ENCODE measurements at places on chromosomes 2 and 18.

- no peak for DNase-seq
These were observed 142.5 kb upstream of the L3MBTL4 start for GRCh38 chr18:6557057-6557769.

DNA sequence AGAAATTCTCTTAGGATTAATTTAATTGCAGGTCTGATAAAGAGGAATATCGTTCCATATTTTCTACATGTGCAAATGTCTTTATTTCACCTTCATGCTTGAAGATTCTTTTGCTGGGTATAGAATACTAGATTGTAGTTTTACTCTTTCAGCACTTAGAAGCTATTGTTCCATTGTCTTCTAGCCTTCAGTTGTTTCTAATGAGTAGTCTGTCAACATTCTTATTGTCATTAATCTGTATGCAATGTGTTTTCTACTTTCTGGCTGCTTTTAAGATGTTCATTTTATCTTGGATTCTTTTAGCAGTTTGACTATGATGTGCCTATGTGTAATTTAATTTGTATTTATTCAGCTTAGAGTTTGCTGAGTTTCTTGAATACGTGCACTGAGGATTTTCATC, 64.3 kb upstream of the ZNF385B start:
- no peak for DNase-seq

DNA sequence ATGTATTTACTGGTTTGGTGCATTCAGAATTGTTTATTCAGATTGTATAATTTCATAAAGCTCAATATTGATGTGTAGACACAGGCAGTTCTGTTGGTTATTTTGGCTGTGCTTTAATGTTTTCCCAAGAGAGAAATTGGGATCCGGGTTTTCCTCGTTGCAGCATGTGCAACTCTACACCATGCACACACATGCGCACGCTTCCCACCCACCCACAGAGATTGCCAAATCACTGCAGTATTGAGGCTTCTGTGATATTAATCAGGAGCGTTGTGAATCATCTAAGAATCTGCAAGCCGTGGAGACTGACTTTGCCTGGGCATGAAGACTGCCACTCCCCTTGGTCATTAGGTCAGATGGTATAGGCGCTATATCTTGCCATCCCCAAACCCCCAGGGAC, 571.5 kb downstream of the SLC4A3 start:
- no peak for DNase-seq

- no peak for DNase-seq
These were observed 481.3 kb downstream of the PIK3C3 start for GRCh38 chr18:42436222-42436765.

DNA sequence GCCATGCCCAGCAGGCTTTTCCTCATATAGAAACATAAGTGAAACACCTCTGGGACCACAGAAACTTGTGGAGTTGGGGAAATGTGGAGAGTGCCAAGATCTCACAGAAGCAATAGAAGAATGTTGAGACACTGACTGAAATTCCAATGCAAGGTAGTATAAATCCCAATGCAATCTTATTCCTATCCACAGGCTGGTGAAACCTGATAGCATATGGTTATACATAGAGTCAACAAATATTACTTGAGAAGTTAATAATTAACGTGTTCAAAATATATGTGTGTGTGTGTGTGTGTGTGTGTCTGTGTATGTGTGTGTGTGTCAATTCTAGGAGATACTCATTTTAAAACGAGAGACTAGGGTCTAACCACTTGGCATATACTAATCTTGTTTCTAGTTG, 776.8 kb upstream of the ACVR2A start:
- no peak for DNase-seq

- DNase-seq: no peak
These were observed 33.7 kb upstream of the RNF152 start for GRCh38 chr18:61926532-61926931.

GRCh38 chr2:118738524-118739308, 108.7 kb downstream of the EN1 start:
- DNase-seq: peak; percentile 14

DNA sequence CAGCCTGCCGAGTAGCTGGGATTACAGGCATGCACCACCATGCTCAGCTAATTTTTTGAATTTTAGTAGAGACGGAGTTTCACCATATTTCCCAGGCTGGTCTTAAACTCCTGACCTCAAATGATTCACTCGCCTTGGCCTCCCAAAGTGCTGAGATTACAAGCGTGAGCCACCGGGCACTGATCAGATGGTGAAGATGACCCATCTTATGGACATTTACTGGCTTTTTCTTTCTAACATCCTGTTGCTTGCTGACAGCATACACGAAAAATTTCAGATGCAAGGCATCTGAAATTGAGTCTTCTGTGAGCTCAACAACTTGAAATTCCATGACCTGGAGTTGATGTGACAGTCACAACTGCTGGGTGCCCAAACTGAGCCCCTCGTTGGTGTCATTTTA, 859.5 kb upstream of the CNTNAP5 start:
- no peak for DNase-seq

DNA sequence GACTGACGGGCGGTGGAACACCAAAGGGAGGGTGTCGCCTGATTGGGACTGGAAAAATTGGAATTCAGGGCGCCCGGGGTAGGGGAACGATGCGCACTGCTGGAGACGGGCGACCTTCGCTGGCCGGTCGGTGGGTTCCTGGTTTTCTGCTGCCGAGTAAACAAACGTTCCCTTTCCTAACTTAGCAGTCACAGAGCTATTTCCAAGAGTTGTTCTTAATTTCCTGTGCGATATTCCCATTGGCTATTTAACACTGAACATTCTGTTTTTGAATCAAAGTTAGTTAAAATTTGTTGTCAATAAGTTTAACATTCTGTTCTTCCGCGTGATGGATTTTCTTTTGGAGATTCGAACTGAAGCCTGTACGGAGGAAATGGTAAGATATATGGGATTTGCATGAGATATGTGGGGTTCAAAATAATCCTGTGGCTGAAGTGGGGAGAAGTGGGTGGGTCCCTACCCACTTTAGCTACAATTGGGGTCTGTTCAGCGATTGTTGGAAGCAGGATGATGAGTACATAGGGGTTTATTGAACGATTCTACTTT, 862 bp downstream of the C18orf54 start:
- peak; percentile 38 for DNase-seq

DNA sequence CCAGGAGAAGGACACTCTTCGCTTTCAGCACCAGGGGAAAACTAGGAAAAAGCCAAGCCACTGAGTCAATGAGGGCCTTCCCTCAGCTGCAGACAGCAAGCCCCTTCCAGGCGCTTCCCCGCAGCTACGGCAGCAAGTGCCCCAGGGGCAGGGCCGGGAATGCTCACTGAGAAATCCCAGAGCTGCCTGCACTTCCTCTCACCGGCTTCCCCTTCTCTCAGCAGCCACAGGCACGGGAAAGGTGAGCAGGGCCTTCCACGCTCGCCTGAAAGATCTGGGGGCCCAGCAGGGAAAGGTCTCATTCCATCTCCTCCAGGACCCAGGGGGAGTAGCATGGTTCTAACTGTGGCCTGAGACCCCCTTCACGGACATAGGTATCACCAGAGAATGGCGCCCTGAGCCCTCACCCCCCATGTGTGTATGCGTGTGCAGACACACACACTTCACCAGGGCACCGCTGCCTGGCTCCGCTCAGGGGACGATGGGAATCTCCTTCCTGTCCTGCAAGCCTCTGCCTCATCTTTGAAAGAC, 29.6 kb upstream of the FOSL2 start:
- no peak for DNase-seq

GRCh38 chr2:148926981-148927401, 52.0 kb downstream of the KIF5C start:
- no peak for DNase-seq

DNA sequence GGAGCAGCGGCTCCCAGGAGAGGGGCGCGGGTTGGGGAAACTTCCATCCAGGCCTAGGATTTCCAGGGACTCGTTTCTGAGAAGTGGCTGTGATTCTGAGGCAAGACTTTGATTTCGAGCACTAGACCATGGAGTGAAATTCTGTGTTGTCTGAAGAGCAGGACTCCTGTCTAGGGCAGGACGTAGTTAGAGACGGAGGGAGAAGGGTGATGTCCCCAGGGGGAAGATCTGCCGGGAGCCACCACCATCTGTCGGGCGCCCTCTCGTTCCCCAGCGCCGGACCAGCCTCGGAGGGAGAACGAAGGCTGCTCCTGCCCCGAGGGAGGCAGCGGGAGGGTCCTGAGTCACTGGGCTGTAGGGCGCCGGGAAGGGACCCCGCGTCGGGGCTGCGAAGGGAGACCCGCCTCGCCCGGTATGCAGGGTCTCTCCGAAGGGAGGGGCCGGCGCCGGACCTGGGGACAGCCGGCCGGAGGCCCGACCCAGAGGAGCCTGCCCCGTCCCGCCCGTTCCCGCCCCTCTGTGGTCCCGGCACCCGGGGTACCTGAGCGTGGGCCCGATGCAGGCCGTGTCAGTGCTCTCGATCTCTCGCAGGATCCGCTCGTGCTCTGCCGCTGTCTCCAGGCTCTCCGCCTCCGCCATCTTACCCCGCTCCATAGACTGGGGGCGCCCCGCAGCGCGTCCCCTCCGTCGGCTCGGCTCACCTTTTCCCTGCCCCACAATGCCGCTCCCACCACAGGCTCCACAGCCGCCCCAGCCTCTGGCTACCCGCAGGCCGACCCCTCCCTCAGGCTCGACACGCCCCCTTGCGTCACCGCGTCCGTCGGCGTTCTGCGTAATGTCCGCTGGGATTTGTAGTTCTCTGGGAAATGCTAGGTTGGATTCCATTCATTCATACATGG, at the start of gene EXOC6B:
Gene EXOC6B, minus strand, starts transcription at position 777 of the 899 bp plus-strand sequence.
- peak; percentile 89 for DNase-seq

DNA sequence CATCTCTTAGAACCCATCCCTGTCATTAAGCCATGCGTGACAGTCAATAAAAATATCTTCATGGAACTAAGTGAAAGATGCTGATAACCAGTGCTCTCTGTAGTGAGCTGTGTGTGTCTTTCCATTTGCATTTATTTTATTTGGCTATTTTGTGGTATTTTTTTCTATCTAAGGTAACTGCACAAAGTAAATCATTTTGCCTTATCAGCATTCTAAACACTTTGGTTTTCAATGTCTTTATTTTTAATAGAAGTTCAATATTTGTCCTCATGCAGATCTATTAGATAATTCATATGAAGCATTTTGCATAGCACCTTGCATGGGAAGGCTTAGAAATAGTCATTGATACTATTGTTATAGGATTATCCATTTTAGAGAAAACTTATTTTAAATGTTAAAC, 163.6 kb upstream of the TANK start:
- no peak for DNase-seq

- DNase-seq: no peak
These were observed 215.7 kb upstream of the HNMT start for GRCh38 chr2:137748533-137748932.

DNA sequence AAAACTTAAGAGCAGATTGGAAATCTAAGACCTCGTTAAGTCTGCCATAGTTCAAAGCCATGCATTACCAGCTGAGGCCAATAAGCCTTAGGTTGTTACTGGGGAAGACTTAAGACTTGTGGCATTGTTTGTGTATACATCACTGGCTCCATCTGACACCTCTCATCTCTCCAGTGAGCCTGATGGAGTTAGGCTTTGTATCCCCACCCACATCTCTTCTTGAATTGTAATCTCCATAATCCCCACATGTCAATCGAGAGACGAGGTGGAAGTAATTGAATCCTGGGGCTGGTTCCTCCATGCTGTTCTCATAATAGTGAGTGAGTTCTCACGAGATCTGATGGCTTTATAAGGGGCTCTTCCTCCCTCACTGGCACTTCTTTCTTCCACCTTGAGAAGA, 404.6 kb downstream of the ARHGAP15 start:
- DNase-seq: no peak

DNA sequence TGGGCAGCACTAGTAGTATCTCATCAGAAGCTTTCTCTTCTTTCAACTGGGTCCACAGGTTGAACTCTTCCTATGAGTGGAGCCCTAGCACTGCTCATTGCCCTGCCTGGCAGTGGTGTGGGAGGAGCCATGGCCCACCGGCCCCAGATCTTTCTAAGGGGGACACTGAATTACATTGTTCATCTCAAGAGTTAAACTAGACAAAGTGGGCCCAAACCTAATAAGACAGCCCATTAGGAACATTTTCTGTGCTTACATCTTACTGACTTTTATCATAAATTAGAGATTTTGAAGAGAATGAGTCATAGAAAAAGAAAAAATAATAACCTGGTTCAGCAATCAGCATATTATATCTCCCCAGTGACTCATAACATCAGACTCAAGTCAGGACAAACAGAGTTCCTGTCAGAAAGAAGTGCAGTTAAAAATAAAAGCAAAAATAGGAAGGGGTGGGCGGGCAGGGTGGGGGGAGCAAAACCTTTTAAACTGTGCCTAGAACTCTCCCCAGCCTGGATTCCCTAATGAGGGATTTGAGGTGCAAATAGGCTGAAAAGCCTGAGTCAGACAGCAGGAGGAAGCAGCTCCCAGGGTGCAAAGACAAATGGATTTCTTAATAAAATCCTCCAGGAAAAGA, 161.6 kb upstream of the TRIB2 start:
- DNase-seq: peak; percentile 13

GRCh38 chr2:195820373-195820772, 163.3 kb downstream of the SLC39A10 start:
- DNase-seq: no peak

- DNase-seq: no peak
These were observed 104.5 kb upstream of the ZNF521 start for GRCh38 chr18:25456334-25457010.

- DNase-seq: no peak
These were observed 30.0 kb upstream of the KLHL14 start for GRCh38 chr18:32802591-32803451.

DNA sequence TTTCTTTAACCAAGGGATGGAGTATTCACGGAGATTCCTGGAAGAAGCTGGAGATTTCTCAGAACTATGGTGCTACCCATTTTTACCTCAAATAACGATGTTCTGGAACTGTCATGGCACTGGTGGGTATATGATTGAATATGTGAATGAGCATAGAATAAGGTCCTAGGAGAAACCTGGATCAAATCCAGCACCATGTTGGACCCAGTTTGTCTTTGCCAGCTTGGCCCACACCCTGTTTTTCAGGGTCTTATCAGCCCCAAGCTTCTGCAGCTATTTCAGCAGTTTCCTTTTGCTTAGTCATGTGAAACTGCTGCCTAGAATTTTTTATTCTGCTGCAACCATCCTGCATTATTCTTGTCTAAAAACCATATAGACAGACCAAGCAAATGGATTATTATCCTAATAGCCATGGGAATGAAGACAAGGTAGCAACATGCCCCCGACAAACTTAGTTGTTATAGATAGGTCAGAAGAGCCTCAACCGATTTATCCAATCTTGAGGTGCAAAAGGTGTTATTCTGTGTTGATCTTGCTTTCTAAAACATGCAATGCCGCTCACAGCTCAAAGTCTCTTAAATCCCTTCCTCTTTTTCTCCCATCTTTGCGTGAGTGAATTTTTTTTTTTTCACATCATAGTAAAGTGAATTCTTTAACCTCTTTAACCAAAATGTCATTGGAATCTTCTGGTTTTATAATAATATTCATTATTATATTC, 133.6 kb downstream of the PRPF40A start:
- no peak for DNase-seq

- DNase-seq: peak; percentile 18
These were observed 2.4 kb upstream of the ADCYAP1 start for GRCh38 chr18:902229-902628.

- no peak for DNase-seq
These were observed 31.1 kb upstream of the GMCL1 start for GRCh38 chr2:69798290-69798908.

GRCh38 chr2:113069676-113070605, 2.2 kb downstream of the IL1F10 start:
- no peak for DNase-seq
